ENCODE measurements at places on chromosomes 5 and 9.

- H3K4me3 ChIP-seq, result peak overlapping the region; percentile 88
- H3K36me3 ChIP-seq, result peaks cover 24% of the 10 kb centered on the region
- peaks cover 8% of the 10 kb centered on the region for H3K27me3 ChIP-seq
- DNase-seq, result no peak
- peak overlapping the region; percentile 85 for H3K27ac ChIP-seq
Observed at GRCh38 chr5:151098768-151099121, 17.9 kb upstream of the TNIP1 start.

DNA sequence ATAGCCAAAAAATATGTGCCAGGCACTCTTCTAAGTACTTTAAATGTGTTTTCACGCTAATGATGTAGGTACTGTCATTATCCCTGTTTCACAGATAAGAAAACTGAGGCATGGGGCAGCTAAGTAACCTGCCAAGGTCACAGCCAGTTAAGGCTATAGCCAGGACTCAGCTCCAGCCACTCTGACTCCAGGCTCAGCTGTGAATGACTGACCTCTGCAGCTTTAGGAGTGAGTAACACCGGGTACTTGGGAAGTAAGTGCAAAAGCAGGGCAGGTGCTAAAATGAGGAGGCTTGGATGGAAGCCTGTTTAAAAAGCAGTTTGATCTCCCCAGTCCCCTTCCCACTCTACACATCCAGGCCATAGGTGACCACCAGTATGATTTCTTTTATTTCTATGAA is 10.6 kb upstream of the SHC3 start:
- no peak overlapping the region for H3K27ac ChIP-seq
- no peaks in the 10 kb centered on the region for H3K36me3 ChIP-seq
- no peaks in the 10 kb centered on the region for H3K4me1 ChIP-seq
- no peak overlapping the region for H3K4me3 ChIP-seq
- no peak for DNase-seq
- H3K27me3 ChIP-seq, result peaks cover 1% of the 10 kb centered on the region

- H3K27ac ChIP-seq, result no peak overlapping the region
- no peaks in the 10 kb centered on the region for H3K36me3 ChIP-seq
- peak overlapping the region; percentile 41 for H3K4me3 ChIP-seq
- no peak for DNase-seq
- H3K27me3 ChIP-seq, result peaks cover 3% of the 10 kb centered on the region
Observed at GRCh38 chr9:36966371-36967097, 67.5 kb downstream of the PAX5 start.

GRCh38 chr5:157106630-157107461 is 2.0 kb downstream of the HAVCR2 start:
- H3K27ac ChIP-seq, result peak overlapping the region; percentile 98
- H3K27me3 ChIP-seq, result no peaks in the 10 kb centered on the region
- DNase-seq, result peak; percentile 36
- H3K4me1 ChIP-seq, result peaks cover 78% of the 10 kb centered on the region
- H3K4me3 ChIP-seq, result peak overlapping the region; percentile 96

DNA sequence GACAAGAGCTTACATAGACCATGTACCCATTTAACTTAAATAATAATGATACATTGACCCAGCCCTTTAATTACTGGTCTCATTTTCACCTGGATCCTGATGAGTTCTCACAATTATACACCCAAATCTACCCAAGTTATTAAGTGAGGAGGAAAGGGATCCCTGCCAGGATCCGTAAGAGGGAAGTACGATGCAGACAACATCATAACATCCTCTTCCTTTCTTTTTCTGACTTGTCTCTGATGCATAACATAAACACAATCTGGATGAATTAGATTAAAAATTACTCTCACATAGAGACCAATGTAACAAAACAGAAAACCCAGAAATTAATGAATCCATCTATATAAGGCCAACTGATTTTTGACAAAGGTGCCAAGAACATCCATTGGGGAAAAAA is 17.0 kb downstream of the MARCHF3 start:
- DNase-seq, result no peak
- no peaks in the 10 kb centered on the region for H3K36me3 ChIP-seq
- no peaks in the 10 kb centered on the region for H3K27me3 ChIP-seq
- no peak overlapping the region for H3K27ac ChIP-seq
- H3K4me1 ChIP-seq, result peaks cover 12% of the 10 kb centered on the region
- no peak overlapping the region for H3K4me3 ChIP-seq

GRCh38 chr9:13478160-13478559 is 198.7 kb upstream of the MPDZ start:
- no peaks in the 10 kb centered on the region for H3K36me3 ChIP-seq
- H3K27ac ChIP-seq, result no peak overlapping the region
- no peak overlapping the region for H3K4me3 ChIP-seq
- no peak for DNase-seq
- no peaks in the 10 kb centered on the region for H3K4me1 ChIP-seq

GRCh38 chr5:142777850-142778249 is 7.7 kb downstream of the ARHGAP26 start:
- DNase-seq, result no peak
- H3K36me3 ChIP-seq, result no peaks in the 10 kb centered on the region
- H3K4me1 ChIP-seq, result peaks cover 91% of the 10 kb centered on the region
- H3K27ac ChIP-seq, result peak overlapping the region; percentile 3

DNA sequence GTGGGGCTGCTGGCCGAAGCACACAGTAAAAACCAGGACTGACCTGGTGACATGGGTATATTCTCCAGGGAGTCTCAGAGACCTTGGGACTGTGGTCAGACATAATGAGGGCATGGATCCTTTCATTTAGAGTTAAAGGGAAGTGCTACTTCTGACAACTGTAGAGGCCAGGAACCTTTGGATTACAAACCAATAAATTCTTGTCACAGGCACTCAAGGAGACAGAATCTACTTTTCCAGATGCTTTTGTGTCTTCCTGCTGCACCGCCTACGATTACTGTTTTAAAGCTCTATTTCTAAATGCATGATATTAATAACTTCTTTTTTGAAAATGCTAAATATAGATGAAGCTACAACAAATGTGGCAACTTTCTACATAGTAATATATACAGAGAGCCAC is 106.5 kb upstream of the LPAR1 start:
- H3K27ac ChIP-seq, result no peak overlapping the region
- H3K4me3 ChIP-seq, result no peak overlapping the region
- no peak for DNase-seq

DNA sequence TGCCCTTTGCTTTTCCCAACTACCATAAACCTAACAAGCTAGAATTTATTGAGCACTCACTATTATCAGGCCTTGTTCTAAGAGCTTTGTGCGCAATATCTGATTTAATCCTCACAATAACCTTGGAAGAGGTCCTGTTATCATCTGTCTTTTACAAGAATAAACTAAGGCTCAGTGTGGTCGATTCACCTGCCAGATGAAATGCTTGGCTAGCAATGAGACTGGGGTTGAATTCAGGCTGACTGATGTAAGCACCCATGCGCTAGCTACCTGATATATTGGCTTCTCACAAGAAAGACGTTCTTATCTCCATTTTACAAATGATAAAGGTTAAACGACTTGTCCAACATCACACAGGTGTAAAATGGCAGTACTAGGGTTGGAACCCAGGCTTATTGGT is 37.4 kb downstream of the FAT2 start:
- no peaks in the 10 kb centered on the region for H3K4me1 ChIP-seq
- H3K36me3 ChIP-seq, result peaks cover 3% of the 10 kb centered on the region
- H3K27me3 ChIP-seq, result peaks cover 3% of the 10 kb centered on the region
- no peak for DNase-seq
- H3K27ac ChIP-seq, result no peak overlapping the region
- H3K4me3 ChIP-seq, result no peak overlapping the region

GRCh38 chr9:78753039-78753438 is 456.1 kb downstream of the PSAT1 start:
- peaks cover 3% of the 10 kb centered on the region for H3K27me3 ChIP-seq
- no peak overlapping the region for H3K27ac ChIP-seq
- no peak overlapping the region for H3K4me3 ChIP-seq

- H3K27ac ChIP-seq, result no peak overlapping the region
- DNase-seq, result no peak
- H3K4me1 ChIP-seq, result peaks cover 88% of the 10 kb centered on the region
- H3K4me3 ChIP-seq, result no peak overlapping the region
- no peaks in the 10 kb centered on the region for H3K27me3 ChIP-seq
Observed at GRCh38 chr9:137685035-137685740, 66.4 kb downstream of the EHMT1 start.

GRCh38 chr9:110021891-110022290 is 186.1 kb downstream of the C9orf152 start:
- H3K27me3 ChIP-seq, result no peaks in the 10 kb centered on the region
- no peak overlapping the region for H3K27ac ChIP-seq
- DNase-seq, result no peak
